ENCODE measurements at places on chromosomes 5 and 9.

DNA sequence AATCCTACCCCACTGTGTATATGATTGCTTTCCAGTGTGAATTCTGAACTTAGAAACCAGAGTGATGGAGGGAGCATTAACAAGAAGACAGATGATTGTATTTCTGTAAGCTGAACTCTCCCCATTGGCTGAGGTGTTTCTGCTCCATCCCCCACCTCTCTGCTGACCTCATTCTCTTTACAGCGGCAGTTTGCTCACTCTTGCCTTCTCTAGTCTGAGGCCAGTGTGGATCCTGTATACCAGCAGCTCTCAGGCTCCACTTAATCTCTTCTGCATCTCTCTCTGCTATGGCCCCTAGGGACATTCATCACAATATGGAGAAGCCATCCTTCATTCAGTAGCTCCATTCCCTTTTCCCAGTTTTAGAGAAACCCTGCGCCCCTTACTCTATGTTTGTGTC is 358.8 kb downstream of the MAN2A1 start:
- H3K4me3 ChIP-seq = no peak overlapping the region
- no peaks in the 10 kb centered on the region for H3K27me3 ChIP-seq
- DNase-seq = no peak
- no peaks in the 10 kb centered on the region for H3K4me1 ChIP-seq
- no peak overlapping the region for H3K27ac ChIP-seq

DNA sequence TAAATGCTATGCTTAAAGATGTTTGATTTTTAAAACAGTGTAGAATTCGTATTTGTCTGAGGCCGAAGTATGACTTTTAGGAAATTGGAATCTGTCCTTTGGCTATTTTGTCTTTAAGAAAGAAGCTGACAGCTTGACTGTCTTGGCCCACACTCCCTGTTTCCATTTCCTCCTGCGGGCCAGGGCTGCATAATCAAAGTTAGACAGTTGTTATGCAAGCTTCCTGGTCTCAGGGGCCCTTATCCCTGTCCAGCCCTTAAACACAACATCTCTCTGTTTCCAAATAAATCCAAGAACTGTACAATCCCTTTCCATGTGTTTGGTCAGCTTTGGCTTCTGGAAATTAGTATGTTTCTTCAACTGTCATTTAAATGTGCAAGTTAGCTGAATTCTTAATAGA is 54.6 kb upstream of the ECM2 start:
- H3K27me3 ChIP-seq = no peaks in the 10 kb centered on the region
- H3K27ac ChIP-seq = peak overlapping the region; percentile 71
- DNase-seq = no peak
- no peak overlapping the region for H3K4me3 ChIP-seq
- H3K36me3 ChIP-seq = no peaks in the 10 kb centered on the region

DNA sequence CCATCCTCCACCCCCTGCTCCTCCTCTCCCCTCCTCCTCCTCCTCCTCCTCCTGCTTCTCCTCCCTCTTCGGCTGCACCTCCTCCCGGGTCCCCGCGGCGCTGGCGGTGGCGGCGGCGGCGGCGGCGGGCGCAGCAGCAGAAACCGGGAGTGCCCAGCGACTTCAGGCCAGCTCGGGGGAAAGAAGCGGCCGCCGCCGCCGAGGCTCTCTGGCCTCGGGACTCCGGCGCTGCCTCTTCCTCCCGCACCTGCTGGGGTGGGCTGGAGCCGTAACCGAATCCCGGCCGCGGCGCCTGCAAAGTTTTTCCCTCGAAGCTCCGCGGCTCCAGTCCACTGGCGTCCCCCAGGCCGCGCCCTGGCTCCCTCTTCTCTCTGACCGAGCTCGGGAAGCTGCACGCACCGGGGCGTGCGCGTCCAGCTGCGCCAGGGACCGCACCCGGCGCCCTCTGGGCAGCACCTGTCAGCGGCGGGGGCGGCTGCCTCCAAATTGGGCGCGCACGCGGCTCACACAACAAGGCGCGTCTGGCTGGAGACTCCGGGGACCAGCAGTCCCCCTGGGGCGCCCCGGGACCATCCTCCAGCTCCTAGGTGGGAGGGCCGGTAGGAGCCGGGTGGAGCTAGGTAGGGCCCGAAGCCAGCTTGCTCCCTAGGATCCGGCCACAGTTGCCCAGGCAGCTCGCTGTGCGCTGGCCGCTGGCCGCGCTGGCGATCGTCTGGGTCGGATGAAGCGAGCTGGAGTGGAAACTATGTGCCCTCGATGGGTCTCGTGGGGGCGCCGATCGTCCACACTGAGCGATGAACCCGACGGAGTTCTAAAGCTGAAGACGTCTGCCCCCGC is at the start of gene MCTP1:
Gene MCTP1 (minus strand): TSS at position 523 of the 837 bp plus-strand sequence.
- no peaks in the 10 kb centered on the region for H3K36me3 ChIP-seq
- peaks cover 15% of the 10 kb centered on the region for H3K4me1 ChIP-seq
- no peak within 1 kb of the TSS for H3K27ac ChIP-seq
- DNase-seq = no peak
- peak within 1 kb of the TSS; percentile 53 for H3K4me3 ChIP-seq

DNA sequence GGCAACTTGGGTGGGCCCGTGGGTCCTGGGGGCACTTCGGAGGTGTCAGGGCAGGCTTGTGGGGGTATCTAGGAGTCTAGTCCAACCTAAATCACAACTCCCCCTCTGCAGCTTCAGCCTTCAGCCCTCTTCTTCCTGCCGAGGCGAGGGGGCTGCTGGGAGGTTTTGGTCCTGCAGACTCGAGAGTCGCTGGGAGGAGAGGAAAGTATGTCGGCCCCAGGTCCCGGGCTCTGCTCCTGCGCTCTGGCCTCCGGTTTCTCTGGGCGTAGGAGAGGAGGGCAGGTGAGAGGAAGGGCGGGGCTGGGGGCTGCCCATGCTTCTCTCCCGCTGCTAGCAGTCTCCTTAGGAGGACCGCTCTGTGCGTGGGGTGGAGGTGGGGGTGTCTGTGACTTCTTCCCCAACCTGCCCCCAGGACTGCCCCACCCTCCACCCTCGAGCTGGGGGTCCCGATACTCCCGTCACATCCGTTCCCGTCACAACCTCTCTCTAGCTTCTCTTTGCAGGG is 139.8 kb upstream of the COL5A1 start:
- H3K4me1 ChIP-seq = peaks cover 12% of the 10 kb centered on the region
- no peak overlapping the region for H3K27ac ChIP-seq
- peaks cover 33% of the 10 kb centered on the region for H3K27me3 ChIP-seq
- H3K4me3 ChIP-seq = no peak overlapping the region

GRCh38 chr5:135052511-135053145 is 18.6 kb upstream of the PITX1 start:
- no peak for DNase-seq
- no peak overlapping the region for H3K4me3 ChIP-seq
- H3K27ac ChIP-seq = no peak overlapping the region
